ENCODE measurements at places on chromosomes 11 and 22. TPM values are rescaled to one million over a fixed set of nuclear protein-coding genes. Genes with fewer than 3 reads are reported as not detected.

DNA sequence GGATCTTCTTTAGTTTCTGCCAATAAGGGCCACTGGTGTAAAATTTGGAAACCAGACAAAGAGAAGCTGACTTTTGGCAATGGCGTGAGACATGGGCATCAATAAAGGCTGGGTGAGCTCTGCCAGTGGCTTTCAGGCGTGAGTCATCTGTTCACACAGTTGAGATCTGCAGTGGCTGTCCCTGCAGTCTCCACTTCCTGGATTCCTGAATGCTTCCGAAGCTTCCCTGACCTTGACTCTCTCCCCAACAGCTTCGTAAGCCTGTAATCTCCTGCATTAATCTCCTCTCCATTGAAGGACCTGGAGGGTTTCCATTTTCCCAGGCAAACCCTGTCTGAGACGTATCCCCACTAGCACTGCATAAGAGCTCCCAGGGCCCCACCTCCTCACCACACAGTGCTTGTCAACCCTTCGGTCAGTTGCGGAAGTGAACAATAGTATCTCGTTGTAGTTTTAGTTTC, 574.7 kb downstream of the TBC1D22A start:
- DNase-seq, result no peak
- H3K4me3 ChIP-seq, result no peak overlapping the region
- no peaks in the 10 kb centered on the region for H3K4me1 ChIP-seq
- H3K27ac ChIP-seq, result no peak overlapping the region

DNA sequence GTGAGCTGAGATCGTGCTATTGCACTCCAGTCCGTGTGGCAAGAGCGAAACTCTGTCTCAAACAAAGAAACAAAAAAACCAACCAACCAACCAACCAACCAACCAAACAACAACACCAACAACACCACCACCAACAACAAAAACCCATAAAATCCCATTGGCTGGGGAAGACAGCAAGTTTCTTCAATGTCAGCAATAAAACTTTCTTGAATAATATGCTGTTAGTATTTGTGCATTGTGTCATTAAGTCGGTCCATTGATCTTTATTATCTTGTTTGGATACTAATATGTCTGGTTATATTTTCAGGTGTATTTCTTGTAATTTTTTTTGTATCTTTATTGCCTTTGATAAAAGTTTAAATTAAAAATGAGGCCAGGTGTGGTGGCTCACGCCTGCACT, 9.4 kb downstream of the GRK3 start:
- H3K36me3 ChIP-seq, result no peaks in the 10 kb centered on the region
- H3K4me1 ChIP-seq, result no peaks in the 10 kb centered on the region
- H3K4me3 ChIP-seq, result no peak overlapping the region
- no peaks in the 10 kb centered on the region for H3K27me3 ChIP-seq
- no peak for DNase-seq
- no peak overlapping the region for H3K27ac ChIP-seq

DNA sequence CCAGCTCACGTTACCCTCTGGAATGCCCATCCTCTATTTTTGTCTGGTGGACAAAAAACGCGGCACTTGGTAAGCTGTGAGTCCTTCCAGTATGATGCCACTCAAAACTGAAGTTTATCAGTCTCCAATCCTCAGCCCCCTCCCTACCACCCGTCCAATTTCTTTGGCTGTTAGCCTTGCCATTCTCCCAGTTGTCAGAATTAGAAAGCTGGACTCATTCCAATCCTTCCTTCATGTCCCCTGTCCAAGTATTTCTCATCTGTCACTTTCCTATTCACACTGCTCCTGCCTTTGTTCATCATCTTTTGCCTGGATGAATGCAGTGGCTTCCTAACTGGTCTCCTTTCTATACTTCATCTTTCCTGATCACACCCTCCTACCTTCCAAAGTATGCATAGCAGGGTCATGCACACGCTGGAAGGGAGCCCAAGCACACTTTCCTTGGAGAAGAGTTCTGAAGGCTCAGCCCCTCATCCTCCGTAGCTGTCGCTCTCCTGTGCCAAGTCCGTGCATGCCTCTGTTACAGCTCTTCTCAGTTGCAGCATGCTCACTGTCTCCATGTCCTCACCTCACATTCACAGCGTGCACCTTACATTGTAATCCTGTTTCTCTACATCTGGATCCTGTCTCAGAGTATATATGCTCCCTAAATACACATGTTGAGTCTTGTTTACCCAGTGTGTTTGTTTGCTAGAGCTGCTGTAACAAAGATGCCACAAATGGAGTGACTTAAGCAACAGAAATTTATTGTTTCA, 19.4 kb downstream of the APLP2 start:
- H3K27ac ChIP-seq, result no peak overlapping the region
- H3K4me3 ChIP-seq, result no peak overlapping the region
- no peaks in the 10 kb centered on the region for H3K27me3 ChIP-seq
- no peak for DNase-seq
- H3K4me1 ChIP-seq, result peaks cover 15% of the 10 kb centered on the region

PRCP gene
- total RNA-seq, result 46.8 TPM

MRGPRX4 gene
- total RNA-seq, result not detected
